ENCODE measurements at places on chromosomes 13 and 19.
A peak's percentile ranks its signal among the peaks of the same experiment; 100 is the strongest.

- no peak for DNase-seq
These were observed 18.1 kb upstream of the ZSCAN5A start for GRCh38 chr19:56332695-56333094.

- DNase-seq = no peak
These were observed 221.8 kb downstream of the LACC1 start for GRCh38 chr13:44101347-44102083.

DNA sequence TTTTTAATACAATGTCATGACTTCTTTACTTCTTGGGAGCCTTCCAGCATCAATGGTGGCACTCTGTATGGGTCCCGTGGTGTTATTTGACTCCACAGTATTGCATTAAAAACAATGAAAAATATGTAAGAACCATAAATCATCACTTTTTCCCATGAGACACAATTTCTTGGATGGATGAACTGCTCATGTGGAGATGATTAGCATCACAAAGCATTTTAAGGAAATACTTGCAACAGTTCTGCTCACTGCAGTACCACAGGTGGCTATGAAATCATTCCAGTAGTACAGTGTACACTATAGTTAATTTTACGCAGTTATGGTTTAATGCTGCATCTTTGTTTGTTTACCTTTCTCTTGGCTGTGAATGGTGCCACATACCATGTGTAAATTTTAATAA, 37.2 kb upstream of the C1QTNF9B start:
- DNase-seq = no peak

GRCh38 chr13:80841414-80841813, 500.5 kb upstream of the SPRY2 start:
- no peak for DNase-seq

DNA sequence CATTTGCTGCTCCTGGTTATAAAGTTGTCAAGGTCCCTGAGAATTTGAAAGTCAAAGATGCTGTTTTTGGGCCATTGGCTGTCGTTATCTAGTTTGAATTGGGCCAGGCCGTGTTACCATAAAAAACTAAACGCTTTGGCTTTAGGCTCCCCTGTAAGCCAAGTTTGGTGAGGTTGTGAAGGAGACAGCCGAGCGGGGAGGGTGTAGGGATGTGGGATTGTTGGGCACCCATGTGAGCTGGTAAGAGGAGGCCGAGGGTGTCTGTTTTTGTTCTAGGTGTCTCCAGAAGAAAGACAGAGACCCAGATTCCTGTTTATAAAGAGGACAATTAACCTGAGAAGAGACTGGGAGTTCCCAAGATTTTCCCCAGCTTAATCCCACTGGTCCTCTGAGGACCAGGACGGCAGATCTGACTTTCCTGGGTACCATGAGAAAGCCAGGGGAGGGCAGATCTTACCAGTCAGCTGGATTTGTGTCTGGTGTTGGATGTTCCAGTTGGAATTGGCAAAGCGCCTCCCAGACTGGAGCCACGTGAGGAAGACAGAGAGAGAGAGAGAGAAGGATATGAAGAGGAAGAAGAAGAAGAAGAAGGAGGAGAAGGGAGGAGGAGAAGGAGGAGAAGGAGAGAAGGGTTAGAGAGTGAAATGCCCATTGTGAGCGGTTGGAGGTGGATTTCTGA, 25.1 kb downstream of the TMEM255B start:
- no peak for DNase-seq

DNA sequence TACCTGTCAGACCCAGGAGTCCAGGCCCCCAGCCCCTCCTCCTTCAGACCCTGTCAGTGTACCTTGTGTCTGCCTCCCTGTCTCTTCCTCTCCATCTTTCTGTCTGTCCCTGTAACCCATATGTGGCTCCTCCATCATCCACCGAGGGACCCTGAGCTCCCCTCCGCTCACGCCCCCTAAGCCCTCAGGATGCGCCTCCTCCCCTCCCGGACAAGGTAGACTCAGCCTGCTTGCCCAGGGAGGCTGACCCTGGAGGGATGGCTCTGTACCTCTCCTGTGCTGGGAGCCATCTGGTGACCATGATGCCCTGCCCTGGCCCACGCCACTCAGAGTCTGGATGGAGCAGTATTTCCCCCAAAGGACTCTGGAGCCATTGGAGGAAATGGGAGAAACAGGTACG, 1.0 kb upstream of the CAPN12 start:
- DNase-seq = peak; percentile 51

DNA sequence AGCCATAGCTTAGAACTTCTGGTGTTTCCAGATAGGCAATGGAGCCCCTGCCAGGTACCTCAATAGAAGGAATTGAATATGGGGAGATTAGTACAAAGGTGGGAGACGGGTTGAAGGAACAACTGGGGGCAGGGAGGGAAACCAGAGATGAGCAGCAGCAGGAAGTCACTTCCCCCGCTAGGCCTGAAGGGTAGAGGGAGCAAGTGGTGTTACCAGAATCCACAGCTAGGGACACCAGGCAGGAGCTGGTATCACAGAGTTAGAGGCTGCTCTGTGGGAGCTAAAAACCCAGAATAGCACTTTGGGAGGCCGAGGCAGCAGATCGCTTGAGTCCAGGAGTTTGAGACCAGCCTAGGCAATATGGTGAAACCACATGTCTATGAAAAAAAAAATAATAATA, 15.3 kb upstream of the HNRNPUL1 start:
- peak; percentile 70 for DNase-seq

DNA sequence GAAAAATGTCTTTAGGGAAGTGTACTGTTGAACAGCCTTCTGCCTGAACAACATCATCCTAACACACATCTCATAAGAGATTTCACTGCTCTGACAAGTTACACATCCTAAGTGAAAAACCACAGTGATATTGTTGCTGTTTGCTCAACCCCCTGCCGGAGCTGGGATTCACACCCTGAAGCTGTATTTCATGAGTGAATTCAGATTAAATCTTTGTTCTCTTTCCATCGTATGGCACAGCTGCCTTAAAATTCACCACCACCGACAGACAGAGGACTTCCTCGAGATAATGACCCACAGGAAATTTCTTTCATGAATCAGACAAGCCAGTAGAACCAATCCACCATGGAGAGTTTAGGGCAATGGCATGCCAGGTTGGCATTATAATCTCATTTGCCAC, 280.8 kb downstream of the DCT start:
- DNase-seq = no peak

- DNase-seq = peak; percentile 76
These were observed 137.8 kb upstream of the TSC22D1 start for GRCh38 chr13:44713788-44714469.

DNA sequence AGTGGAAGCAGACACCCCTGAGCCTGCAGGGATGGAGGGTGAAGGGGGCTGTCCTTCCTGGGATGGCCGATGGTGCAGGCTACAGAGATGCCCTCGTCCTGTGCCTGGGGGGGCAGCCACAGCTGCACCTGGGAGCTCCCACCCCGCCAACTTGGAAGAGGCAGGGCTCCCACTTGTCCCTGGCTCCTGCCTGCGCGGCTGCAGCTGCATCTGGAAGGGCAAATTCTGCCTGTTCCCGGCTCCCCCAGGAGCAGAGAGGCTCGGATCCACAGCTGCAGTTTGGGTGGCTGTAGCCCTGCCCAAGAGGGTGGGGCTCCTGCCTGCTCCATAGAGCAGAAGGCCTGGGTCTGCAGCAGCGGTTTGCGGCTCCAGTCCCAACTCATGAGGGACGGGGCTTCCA, 2.2 kb downstream of the CEP89 start:
- DNase-seq = no peak

Measured in endodermal cell (in vitro differentiated cells).